ENCODE measurements at places on chromosomes 6 and 20. TPM values are rescaled to one million over a fixed set of nuclear protein-coding genes. Genes with fewer than 3 reads are reported as not detected.

- DNase-seq, result no peak
These were observed 120.8 kb upstream of the CDYL start for GRCh38 chr6:4655196-4656025.

GRCh38 chr6:159104163-159104925 lies 59.6 kb upstream of the TAGAP start:
- DNase-seq, result no peak

GRCh38 chr6:161369339-161369738 lies 95.5 kb upstream of the AGPAT4 start:
- DNase-seq, result no peak

DNA sequence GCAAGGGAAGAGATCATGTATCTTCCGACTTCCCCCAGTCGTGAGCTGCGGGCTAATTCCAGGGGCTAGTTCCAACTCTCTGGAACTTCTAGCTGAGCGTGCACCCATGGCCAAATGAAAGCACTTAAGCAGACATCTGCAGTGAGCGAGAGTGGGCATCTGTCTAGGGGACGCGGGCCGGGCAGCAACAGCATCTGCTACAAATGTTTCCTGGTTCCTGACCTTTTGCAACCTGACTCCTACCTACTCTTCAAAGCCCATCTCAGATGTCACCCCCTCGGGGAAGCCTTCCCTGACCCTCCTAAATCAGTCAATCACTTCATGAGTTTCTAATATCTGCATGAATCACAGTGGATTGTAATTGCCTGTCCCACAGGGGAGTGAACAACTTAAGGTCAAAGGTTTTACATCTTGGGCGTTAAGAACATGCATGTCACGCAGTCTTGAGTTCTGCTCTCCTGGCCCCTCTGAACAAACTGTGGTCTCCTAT lies 141.9 kb downstream of the CEBPB start:
- DNase-seq, result no peak

DNA sequence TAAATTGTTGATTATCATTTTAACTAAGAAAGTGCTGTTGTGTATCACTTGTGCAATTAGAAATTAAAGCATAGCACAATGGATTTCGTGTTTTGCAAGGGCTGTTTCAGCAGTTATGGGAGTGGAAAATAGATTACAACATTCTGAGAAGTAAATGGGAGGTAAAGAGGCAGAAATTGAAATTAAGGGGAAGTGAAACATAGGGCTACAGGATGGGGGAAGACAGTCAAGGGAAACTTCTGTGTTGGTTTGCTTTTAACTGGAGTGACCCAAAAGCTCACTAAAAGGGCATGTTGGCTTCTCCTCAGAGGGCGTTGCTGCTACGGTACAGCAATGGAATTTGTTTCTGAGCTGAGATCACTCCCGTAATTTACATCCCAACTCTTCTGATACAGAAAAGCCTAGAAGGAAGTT lies 147.5 kb downstream of the BCAS1 start:
- no peak for DNase-seq

Gene EYA4
- total RNA-seq, result not detected

DNA sequence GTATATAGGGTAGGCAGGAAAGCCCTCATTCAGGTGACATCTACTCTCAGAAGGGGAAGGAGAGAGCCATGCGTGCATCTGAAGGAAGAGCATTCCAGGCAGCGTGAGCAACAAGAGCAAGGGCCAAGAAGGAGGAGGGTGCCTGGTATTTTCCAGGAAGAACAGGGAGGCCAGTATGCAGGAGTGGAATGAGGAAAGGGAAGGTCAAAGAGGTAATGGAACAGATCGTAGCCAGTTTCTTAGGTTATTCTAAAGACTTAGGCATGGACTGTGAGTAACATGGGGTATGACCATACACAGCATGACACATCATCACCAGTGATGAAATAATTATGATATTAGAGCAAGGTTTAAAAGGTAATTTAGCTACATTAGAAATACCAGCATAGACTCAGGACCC lies 24.1 kb downstream of the ALDH8A1 start:
- no peak for DNase-seq

Gene IMPG1
- not detected for total RNA-seq

Gene TNFRSF21
- 0.77 TPM for total RNA-seq

GRCh38 chr20:32583581-32584070 lies 1.5 kb downstream of the NOL4L start:
- no peak for DNase-seq

DNA sequence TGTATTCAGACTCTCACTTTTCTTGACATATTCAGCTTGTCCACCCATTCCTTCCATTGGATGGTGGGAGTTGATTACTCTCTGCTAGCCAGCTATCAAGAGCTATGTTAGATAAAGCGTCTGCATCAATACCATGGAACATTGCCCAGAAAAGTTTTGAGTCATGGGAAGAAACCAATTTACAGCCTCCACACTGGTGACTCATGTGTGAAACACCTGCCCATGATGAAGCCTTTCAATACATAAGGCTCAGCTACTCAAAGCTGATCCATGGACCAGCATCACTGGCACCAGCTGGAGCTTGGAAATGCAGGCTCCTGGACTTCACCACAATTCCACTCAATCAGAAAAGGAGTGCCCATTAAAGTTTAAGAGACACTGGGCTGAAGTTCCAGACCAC lies 16.1 kb downstream of the PLA2G7 start:
- no peak for DNase-seq

DNA sequence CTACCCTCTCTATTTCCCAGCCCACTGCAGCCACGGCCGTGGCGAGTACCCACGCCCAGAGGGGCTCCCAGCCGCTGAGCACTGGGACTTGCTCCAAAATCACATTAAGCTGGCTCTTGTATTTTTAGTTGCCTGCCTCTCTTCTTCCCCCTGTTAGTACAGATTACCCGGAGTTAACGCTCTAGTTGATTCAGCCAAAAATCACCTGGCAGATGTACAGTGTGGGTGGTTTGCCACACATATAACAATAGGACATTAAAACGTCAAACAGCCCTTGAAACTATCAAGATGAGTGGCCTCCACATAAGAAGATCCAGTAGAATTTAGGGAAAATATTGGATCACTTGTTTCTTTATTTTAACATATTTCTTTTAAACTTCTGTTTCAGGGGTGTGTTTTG lies 268.8 kb upstream of the PRDM1 start:
- DNase-seq, result no peak

GRCh38 chr6:121678245-121678644 lies 242.8 kb downstream of the GJA1 start:
- no peak for DNase-seq

- DNase-seq, result no peak
These were observed 14.4 kb upstream of the PGK2 start for GRCh38 chr6:49801525-49801924.

DNA sequence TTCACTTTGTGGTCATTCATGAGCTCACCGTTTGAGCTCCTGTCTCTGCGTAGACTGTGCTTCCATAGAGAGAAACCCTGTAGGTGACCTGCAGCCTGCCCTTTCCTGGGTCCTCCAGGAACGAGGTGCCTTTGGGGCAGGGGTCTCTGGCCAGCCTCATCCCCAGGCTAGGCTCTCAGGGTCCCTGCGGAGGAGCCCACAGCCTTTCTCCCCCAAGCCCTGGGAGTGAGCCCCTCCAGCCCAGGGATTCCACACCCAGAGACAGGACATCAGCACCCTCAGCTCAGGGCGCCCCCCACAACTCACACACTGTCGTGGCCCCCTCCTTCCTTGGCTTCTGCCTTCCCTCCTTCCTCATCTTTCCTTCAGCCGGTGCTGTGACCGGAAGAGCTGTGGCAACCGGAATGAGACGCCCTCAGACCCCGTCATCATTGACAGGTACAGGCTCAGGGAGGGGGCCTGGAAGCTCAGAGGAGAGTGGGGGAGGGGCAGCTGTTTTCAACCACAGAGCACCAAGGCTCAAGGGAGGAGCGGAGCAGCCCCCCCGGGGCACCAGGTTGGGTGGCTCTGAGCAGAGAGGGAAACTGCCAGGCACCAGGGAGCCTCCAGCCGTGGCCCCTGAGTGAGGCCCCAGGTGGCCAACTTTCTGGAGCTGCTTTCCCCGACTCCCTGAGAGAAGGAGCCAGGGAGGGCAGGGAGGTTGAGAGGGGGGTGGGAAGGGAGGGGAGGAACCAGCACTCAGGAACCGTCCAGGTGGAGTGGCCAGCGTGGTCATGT lies 16.8 kb downstream of the EBF4 start:
- DNase-seq, result no peak

- no peak for DNase-seq
These were observed 113.5 kb downstream of the SLC35B3 start for GRCh38 chr6:8321671-8322404.

DNA sequence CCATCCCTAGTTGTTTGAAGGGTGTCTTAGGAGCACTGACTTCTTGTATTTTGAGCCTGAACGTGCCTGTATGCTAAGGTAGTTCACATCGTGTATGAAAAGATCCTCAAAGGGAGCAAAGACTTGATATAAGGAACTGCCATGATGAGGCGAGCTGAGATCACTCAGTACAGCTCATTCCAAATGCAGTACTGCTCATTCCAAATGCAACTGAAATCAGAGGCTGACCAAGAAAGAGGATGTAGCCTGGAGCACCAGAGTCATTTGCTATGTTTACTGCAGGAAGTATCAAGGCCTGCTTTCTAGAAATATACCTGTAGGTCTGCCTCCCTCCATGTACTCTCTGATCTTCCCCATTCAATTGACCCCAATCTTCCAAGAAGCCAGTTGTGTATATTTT lies 832.2 kb downstream of the EYS start:
- no peak for DNase-seq

Gene HCRTR2
- total RNA-seq, result not detected

DNA sequence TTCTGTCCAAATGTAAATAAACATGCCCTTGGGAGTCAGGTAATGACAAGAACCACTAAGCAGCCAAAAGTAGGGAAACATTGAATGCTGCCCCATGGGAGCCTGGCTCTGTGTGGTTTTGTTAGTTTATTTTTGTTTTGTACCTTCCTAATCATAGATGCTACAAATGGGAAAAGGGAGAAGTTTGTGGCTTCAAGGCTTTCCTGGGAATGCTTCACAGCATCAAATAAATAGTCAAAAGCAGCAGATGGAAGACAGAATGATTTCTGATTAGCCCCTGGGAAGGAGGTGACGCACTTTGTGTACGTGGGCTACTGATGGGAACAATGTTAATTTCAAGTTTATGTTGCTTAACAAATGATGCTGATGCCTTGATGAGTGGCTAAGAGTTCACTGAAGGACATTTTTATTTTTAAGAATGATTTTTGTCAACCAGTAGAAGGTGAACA lies 532.7 kb downstream of the BCKDHB start:
- no peak for DNase-seq

- DNase-seq, result no peak
These were observed 88.8 kb downstream of the ATRN start for GRCh38 chr20:3559637-3560036.

Measured in GM12878 (cell line).